ENCODE measurements at places on chromosomes 6 and 20. TPM values are rescaled to one million over a fixed set of nuclear protein-coding genes. Genes with fewer than 3 reads are reported as not detected.

Gene CDH4
- not detected for total RNA-seq

- peak; percentile 27 for DNase-seq
Observed at GRCh38 chr6:372336-372911, 19.1 kb upstream of the IRF4 start.

Gene CD2AP
- 111 TPM for total RNA-seq

DNA sequence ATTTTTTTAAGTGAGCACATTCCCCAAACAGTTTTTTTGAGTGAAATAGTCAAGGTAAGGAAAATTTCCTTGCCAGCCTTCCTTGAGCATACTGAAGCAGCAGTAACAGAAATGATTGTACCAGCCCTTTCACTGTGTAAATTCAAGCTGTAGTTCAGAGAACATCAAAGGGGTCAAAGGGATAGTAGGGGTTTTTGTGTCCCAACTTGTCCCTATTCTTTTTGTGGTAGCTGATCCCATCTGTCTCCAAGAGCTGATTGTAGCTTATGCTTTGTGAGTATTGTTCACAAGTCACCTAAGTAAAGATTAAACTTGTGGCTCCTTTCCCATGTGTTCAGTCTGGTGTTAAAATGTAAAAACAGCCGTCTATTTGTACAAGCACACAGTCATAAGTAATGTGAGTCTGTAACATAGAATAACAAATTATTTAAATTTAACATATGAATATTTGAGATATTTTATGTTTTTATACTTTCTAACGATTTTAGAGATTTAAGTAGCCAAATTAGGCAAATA, 185.0 kb downstream of the CENPW start:
- DNase-seq, result no peak

GRCh38 chr20:62971950-62972844, 19.7 kb downstream of the SLC17A9 start:
- peak; percentile 89 for DNase-seq

DNA sequence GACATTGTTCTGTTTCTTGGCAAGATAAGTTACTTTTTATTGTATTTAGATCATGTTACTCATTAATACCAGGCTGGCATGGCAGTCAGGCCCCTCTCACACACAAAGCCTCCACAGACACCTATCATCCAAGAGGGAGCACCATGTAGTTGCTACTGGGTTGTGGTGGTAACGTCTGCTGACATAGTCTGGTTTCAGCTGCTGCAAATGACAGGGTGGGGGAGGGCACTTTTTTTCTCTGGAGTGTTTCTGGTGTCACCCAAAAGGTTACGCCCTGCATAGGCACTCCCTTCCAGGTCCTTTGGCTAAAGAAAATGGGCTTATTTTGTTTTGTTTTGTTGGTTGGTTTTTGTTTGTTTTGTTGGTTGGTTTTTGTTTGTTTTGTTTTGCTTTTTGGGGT, 236.4 kb upstream of the RIMS1 start:
- DNase-seq, result no peak

GRCh38 chr6:133997267-133997666, 44.2 kb downstream of the TBPL1 start:
- no peak for DNase-seq

DNA sequence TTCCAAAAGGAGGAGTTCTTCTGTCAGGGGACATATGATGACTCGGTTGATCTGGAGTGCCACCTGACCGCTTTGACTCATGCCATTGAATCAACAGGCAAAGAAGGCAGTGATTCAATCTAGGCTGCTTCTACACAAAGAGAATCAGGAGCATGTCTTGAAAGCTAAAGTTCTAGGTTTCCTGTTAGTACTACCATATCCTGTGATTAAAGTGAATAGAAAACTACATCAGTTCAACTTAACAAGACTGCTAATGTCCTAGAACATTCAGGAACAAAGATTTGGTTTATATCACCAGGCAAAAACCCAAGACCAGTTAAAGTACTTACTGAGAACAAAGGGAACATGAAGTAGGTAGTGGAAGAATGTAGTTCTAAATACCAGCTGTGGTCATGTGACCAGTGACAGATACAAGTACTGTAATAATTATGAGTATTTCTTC, 216.8 kb upstream of the SGK1 start:
- no peak for DNase-seq

Gene UBE2C
- 6.8 TPM for total RNA-seq

DNA sequence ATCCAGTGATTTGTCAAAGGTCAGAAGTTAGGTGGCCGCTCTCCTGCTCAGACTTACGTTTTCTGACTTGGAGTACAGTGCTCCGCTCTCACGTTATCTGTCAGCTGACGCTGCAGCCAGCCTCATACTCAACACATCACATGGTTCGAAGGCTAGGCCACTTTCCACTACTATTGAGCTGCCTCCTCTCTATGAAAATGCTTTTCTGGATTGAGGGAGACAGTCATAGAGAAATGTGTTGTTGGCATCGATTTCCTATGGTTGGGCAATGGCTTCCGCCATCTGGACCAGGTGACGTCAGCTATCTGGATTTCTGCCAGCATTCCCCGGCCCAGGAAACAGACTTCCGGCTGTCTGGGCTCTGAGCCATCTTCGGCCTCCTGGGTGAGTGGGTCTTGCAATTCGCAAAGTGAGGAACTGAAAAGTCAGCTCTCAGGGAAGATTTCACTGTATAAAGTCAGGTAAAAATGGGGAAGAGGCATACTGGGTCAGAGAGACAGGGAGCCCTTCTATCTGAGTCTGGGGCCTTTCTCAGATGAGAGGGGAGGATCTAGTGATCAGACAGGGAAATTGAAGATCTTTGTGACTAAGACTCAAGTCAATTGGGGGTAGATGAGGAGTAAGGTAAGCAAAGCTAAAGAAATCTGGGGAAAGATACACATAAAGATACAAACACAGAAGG, 37.5 kb upstream of the IER3 start:
- DNase-seq, result peak; percentile 96

Measured in left colon (tissue), 2 donors.